ENCODE measurements at places on chromosomes 1 and 21.
A peak's percentile ranks its signal among the peaks of the same experiment; 100 is the strongest.

GRCh38 chr1:77704736-77705135 is 22.3 kb upstream of the ZZZ3 start:
- DNase-seq: no peak

GRCh38 chr1:1144843-1145546 is 28.7 kb upstream of the TTLL10 start:
- no peak for DNase-seq

GRCh38 chr1:88134983-88135921 is 548.8 kb upstream of the PKN2 start:
- DNase-seq: no peak

GRCh38 chr1:63931468-63931867 is 157.7 kb downstream of the ROR1 start:
- no peak for DNase-seq

DNA sequence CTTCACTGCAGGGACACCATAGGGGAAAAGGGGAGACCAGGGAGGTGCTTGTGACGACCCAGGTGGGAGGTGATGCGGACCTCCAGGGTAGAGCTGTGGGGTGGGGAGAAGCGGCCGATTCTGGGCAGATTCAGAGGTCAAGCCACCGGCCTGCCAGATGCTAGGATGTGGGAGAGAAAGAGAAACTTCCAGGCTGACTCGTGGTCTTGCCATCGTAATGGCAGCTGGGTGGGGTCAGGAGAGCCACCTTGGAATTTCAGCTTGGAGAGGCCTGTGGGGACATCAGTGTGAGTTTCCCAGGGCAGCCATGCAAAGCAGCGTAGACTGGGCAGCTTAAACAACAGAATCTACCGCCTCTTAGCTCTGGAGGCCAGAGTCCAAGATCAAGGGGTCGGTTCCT is 258.0 kb upstream of the VAMP3 start:
- DNase-seq: no peak

DNA sequence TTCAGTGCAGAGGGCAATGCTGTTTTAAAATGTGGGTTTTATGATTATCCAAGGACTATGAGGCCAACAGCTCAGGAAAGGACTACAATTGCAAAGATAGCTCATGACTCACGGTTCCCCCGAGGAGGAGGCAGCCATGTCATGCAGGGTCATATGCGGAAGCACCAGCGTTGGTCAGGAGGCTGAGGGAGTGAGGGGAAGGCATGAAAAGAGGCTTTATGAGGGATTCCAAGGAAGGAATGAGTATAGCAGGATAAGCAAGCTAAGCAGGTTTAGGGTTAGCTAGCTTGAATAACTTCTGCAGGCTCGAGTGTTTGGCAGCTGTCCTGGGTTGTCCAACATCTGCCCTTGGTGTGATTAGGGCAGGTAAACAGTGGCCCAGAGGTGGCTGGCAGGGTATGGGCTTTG is 495.1 kb downstream of the SETD4 start:
- no peak for DNase-seq

DNA sequence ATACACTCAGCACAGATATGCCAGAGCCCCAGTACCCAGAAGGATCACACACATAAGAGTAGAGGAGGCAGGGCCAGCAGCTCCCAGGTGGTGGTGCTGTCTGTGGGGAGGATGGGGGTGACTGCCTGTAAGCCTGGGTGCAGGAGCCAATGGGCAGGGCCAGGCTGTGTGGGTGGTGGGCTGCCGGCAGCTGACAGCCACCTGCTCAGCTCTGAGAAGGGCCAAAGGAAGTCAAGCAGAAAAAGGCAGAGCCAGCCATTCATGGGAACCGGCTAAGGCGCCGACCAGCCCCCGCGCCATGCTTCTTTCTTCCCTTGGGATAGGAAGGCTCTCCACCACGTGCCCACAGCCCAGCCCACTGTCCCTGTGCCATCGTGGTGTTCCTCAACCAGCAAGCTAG is 14.1 kb downstream of the PIK3C2B start:
- DNase-seq: no peak

DNA sequence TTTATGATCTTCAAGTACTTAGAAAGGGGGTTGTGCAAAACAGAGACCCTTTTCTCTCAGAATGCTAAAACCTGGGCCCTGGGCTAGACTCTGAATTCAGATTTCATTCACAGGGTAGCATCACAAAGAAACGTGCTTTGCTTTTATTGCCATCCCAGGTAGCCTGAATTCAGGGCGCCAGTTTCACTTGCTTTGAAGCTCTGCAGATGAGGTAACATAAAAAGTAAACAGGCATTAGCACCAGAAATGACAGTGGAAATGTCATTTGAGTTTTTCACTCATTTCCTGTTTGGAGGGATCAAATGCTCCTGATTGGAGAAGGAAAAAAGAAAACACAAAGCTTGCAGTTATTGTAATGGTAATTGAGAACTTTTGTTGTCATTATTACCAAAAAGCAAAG is 2.6 kb downstream of the SYPL2 start:
- no peak for DNase-seq

DNA sequence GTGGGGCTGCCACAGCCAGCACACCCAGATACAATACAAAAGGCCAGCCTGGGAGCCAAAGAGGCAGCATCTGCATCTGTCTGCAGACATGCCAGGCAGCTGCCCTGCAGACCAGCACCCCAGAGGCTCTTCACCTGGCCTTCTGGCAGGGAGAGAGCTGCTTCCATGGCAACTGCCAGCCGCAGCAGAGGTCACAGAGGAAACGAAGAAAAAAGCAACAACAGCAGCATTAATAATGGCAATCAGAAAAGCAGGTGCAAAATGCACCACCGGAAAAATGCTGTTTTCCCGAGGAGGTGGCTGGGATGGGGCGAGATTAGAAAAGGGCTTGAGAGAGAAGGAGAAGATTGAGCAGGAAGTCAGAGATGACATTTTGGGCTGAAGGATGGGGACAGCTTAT is 309.5 kb downstream of the PCP4 start:
- DNase-seq: no peak

DNA sequence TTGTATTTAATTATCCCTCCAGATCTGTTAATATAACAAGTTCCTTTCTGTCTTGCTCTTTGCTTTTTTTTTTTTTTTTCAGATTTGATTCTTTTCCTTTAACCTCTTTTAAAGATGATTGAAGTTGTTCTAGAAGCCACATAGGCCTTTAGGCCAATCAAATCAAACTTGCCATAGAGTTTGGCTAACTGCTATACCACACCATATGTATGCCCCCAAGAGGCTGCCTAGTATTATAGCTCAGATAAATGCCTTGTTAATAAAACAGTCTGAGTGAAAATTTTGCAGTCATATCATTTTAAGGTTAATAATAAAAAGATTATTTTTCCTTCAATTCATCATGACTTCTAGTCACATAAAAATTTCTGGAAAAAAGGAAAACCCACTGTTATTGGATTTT is 696.0 kb upstream of the CHRM3 start:
- no peak for DNase-seq

DNA sequence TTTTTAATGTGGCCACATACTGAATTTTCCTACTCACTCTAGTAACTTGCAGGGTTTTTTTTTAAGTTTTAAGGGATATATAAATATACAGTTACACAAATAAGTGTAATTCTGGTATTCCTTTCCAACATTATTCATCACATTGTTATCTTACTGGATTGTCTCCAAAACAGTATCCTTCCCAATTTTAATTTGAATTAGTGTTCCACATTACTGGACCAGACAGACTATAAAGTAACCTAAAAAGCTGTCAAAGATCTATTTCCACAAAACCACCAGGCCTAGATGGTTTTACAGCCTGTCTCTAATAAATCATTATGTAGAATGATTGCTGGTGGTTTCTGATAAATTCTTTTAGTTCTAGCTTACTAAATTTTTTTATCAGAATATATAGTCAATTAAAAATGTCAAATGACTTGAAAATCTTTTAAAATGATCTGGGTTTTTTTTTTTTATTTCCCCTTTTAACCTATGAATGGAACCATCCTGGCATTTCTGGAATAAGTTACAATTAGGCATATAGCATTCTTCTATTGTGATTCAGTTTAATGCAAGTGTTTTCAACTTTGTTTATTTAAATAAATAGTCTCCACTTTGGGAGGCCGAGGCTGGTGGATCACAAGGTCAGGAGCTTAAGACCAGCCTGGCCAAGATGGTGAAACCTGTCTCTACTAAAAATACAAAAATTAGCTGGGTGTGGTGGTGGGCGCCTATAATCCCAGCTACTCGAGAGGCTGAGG is 59.3 kb downstream of the PACC1 start:
- DNase-seq: no peak

- DNase-seq: no peak
Observed at GRCh38 chr1:31843506-31843905, 27.7 kb upstream of the SPOCD1 start.

DNA sequence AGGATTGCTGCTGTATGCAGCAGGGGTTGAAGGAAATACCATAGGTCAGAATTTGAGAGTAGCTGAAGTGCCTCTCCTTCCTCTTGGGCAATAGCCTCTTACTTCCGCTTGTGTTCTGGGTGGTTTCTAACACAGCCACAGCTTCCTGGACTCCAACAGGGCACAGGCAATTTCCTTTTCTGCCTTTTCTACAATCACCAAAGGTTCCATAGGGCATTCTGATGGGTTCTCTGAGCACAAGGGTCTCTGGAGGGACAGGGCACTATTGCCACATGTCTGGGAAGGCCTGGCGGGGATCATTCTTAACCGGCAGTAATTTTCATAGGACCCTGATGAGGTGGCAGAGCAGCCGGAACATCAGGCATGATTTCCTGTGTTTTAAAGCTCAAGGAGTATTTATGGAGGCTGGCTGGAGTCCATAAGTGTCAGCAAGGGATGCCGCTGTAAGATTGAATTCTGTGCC is 5.5 kb upstream of the AGTRAP start:
- DNase-seq: peak; percentile 53

- no peak for DNase-seq
Observed at GRCh38 chr1:51630393-51630792, 13.5 kb downstream of the OSBPL9 start.

DNA sequence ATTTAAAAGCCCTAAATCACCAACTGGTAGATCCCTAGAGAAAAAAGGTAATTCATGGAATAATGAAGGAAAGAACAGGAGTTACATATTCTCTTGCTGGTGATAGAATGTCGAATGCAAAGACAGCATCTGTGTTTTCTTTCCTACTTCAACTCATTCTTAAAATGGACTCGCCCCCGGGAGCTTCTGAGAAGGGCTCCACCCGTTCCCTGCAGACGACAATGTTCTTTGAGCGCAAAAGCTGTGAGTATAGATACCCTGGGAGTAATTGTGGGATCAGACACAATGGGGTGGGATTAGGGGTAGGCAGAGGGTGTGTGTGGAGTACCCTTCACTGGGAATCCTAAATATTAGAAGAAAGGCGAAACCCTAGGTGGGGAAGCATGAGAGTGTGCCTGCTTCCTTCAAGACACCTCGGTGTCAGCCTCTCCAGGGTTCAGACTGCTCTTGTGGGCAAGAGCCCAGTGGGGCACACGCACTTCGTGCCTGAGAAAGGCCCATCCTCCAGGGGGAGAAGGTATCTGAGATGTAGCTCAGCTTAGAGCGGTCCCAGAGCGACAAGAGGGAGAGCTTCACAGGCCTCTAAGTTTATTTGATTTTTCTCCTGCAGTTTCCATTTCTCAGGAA is 123.3 kb upstream of the DPYD start:
- no peak for DNase-seq

- DNase-seq: no peak
Observed at GRCh38 chr1:34743775-34744174, 11.1 kb upstream of the GJB5 start.

DNA sequence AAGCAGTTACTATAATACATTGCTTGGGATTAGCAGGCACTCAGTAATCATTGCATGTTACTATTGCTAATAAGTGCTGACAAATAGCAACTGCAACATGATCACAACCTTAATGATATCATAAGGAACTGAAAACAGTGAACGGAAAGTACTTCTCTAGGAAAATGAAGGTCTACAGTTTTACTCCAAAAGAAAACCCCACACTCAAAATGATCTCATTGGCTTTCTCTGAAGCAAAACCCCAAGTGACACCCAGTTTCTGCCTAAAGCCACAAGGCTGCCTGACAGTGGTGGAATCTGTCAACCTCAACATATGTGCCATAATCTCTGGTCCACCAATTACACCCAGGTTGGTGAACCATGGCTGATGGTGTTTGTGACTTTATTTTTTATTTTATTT is 137.6 kb downstream of the PTGER3 start:
- no peak for DNase-seq

- DNase-seq: no peak
Observed at GRCh38 chr1:235714205-235714897, 64.8 kb upstream of the GNG4 start.

GRCh38 chr1:21437341-21437640 is 2.6 kb upstream of the NBPF3 start:
- no peak for DNase-seq

DNA sequence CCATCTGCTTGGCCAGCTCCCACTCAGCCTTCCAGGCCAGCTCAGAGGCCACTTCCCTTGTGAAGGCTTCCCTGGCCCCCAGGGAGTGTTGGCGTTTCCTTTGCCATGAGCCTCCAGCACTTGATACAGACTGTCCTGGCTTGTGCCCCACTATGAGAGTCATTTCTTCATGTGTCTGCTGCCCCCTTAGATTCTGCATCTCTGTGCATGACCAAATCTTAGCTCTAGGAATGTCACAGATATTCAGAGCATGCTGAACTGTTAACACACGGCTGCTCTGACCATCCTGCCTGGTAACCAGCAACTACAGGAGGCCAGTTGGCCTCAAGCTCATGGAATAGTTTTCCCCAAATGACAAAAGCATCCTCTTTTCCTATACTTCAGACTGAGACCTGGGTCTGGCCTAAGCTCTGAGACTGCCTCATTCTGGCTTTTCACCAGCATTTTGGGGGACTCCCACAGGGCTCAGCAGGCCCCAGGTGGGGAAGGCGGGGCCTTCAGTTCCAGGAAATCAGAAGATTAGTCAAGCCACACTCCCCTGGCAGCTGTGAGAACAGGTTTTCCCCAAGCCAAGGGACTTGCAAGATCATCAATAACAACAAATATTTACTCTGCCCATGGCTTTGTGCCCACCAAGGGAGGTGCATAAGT is 182.6 kb upstream of the EDN2 start:
- peak; percentile 67 for DNase-seq

GRCh38 chr1:16677552-16678431 is 11.0 kb upstream of the RNU1-3 start:
- peak; percentile 42 for DNase-seq

Data from CD4-positive, alpha-beta T cell treated with Interleukin-6 for 4 hours (primary cell).